ENCODE measurements at places on chromosomes 12 and 14.

GRCh38 chr14:22836301-22837113 is at the start of gene MMP14:
TSS of gene MMP14 (plus strand) at chr14:22836585. CDS start at chr14:22836818, 233 bp downstream.
- DNase-seq: no peak

- DNase-seq: no peak
Measured at GRCh38 chr14:65487783-65488494, 75.4 kb downstream of the FUT8 start.

GRCh38 chr12:66050610-66051009 is 79.9 kb downstream of the LLPH start:
- DNase-seq: no peak

GRCh38 chr14:64841121-64841651 is 38.5 kb downstream of the SPTB start:
- no peak for DNase-seq

GRCh38 chr14:88482524-88482923 is 72.3 kb downstream of the PTPN21 start:
- no peak for DNase-seq

- DNase-seq: peak; percentile 19
Measured at GRCh38 chr14:103905842-103906456, 22.3 kb upstream of the TDRD9 start.

- no peak for DNase-seq
Measured at GRCh38 chr14:75454963-75455546, 27.2 kb downstream of the JDP2 start.

GRCh38 chr14:65142914-65143625 is 40.8 kb upstream of the MAX start:
- DNase-seq: no peak
